ENCODE measurements at places on chromosomes 11 and 22. TPM values are rescaled to one million over a fixed set of nuclear protein-coding genes. Genes with fewer than 3 reads are reported as not detected.

The MYO7A gene
- total RNA-seq = 3.5 TPM

The UPK3A gene
- total RNA-seq = not detected

The PHOX2A gene
- not detected for total RNA-seq

The TMEM126A gene
- 71.9 TPM for total RNA-seq

DNA sequence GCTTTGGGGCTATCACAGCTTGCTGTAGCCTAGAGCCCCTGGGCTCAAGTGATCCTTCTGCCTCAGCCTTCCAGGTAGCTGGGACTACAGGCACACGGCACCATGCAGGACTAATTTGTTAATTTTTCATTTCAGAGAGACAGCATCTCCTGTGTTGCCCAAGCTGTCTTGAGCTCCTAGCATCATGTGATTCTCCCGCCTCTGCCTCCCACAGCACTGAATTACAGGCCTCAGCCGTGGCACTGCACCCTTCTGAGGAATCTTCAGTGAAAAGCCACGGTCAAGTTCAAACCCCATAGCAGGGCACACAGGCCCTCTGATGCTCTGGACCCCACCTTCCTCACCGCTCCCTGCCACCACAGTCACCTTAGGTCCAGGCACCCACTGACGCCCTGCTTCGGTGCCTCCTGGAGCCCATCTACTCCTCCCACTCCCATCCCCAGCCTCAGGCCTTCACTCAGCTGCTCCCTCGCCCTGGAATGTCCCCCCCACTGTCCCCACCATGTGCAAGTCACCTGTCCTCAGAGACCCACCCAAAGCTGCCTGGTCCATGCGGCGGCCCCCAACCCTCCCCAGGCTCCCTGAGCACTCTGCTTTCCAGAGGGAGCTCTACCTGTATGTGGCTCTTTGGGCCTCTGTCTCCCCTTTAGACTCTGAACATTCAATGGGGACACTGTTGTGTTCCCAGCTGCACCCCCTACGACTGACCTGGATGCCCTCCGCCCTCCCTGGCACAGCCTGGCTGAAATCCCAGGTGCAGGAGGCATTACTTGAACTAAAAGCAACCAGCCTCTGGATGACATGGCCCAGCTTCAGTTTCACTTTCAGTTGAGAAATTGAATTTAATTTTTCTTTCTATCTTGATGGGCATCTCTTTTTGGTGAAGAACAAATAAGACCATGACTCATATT lies 1.6 kb downstream of the APOL2 start:
- DNase-seq = no peak
- H3K4me3 ChIP-seq = no peak overlapping the region
- no peaks in the 10 kb centered on the region for H3K27me3 ChIP-seq
- no peaks in the 10 kb centered on the region for H3K36me3 ChIP-seq
- no peaks in the 10 kb centered on the region for H3K4me1 ChIP-seq

GRCh38 chr22:43521716-43522115 lies 109.9 kb downstream of the MPPED1 start:
- no peak overlapping the region for H3K4me3 ChIP-seq
- no peak for DNase-seq
- no peak overlapping the region for H3K27ac ChIP-seq
- H3K36me3 ChIP-seq = no peaks in the 10 kb centered on the region
- H3K4me1 ChIP-seq = no peaks in the 10 kb centered on the region
- H3K27me3 ChIP-seq = peaks cover 5% of the 10 kb centered on the region

- no peak overlapping the region for H3K4me3 ChIP-seq
- no peak for DNase-seq
- H3K27me3 ChIP-seq = peaks cover 6% of the 10 kb centered on the region
- no peaks in the 10 kb centered on the region for H3K4me1 ChIP-seq
- H3K36me3 ChIP-seq = no peaks in the 10 kb centered on the region
- no peak overlapping the region for H3K27ac ChIP-seq
Observed at GRCh38 chr11:41383768-41384167, 75.7 kb downstream of the LRRC4C start.

DNA sequence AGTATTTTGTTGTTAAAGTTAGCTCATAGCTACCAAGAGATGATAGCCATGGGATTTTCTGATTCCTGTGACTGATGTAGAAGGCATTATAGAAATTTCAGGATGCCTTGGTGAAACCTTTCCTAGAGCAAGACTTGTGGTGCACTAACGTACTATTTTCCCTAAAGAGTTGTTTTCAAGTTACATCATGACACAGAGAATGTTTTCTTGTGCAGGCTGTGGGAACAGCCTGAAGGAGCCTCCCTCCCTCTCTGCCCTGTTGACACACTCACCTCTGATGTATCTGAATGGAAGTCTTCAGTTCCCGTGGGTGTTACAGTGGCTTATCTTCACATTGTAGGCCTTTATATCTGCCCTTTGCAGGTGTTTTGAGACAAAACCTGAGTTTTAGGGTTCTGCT lies 121.6 kb downstream of the LDLRAD3 start:
- no peaks in the 10 kb centered on the region for H3K27me3 ChIP-seq
- no peak overlapping the region for H3K27ac ChIP-seq
- no peak for DNase-seq
- H3K36me3 ChIP-seq = peaks cover 12% of the 10 kb centered on the region
- H3K4me1 ChIP-seq = no peaks in the 10 kb centered on the region
- no peak overlapping the region for H3K4me3 ChIP-seq

DNA sequence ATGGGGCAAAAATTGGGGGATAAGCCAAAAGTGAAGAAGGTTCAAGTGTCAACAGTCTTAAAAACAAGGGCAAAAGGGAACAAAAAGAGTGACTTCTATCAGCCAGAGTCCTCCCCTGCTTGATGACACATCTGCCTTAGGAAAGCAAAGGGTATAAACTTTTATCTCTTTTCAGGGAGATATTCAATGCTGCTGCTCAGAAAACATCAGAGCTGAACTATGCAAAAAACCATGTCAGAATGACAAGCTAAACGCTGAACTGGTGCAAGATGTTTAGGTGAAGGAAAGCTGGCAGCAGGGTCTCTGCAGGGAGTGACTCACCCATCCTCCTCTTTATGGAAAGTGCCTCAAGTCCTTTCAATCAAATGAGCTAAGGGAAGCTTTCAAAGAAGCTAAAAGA lies 24.7 kb downstream of the ALG9 start:
- H3K36me3 ChIP-seq = no peaks in the 10 kb centered on the region
- no peaks in the 10 kb centered on the region for H3K27me3 ChIP-seq
- no peak overlapping the region for H3K4me3 ChIP-seq
- H3K27ac ChIP-seq = no peak overlapping the region
- DNase-seq = no peak
- no peaks in the 10 kb centered on the region for H3K4me1 ChIP-seq

- H3K4me1 ChIP-seq = no peaks in the 10 kb centered on the region
- no peaks in the 10 kb centered on the region for H3K36me3 ChIP-seq
- no peak overlapping the region for H3K27ac ChIP-seq
- peaks cover 21% of the 10 kb centered on the region for H3K27me3 ChIP-seq
Observed at GRCh38 chr22:48391820-48392219, 1435.9 kb downstream of the BRD1 start.

- H3K4me1 ChIP-seq = no peaks in the 10 kb centered on the region
- no peak overlapping the region for H3K27ac ChIP-seq
- no peak for DNase-seq
- no peaks in the 10 kb centered on the region for H3K27me3 ChIP-seq
Observed at GRCh38 chr22:38513063-38513462, 7.0 kb upstream of the DDX17 start.

DNA sequence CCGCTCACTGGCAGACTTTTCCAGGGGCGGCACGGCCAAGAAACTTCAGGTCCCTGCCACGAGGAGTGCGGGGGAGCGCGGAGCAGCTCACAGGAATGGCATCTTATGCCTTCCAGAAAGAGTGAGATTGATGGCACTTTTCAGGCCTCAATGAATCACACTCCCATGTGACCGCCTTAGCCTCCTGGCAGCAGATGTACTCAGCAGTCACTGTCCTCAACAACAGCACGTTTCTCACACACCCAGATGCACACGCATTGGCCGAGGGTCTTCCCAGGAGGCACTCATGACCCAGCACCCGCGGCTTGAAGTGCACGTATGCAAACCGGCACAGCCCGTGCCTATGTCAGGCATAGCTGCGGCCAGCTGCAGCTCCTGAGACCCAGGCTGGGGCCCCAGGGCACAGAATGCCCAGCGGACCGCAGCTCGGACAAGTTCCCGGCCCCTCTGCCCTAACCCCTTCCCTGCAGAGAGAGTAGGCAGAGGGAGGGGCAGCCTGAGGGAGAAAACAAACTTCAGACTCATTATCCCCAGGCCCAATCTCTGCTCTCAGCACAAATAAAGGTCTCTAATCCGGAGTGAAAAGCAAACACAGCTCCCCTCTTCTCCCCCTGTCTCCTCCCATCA lies 48.3 kb downstream of the RPUSD4 start:
- no peak overlapping the region for H3K27ac ChIP-seq
- no peaks in the 10 kb centered on the region for H3K36me3 ChIP-seq
- DNase-seq = no peak
- no peaks in the 10 kb centered on the region for H3K27me3 ChIP-seq
- peaks cover 14% of the 10 kb centered on the region for H3K4me1 ChIP-seq

GRCh38 chr22:38080850-38081635 lies 2.9 kb downstream of the SLC16A8 start:
- 0 out of 2 replicates have a peak, but pooled peaks cover 3% of the 10 kb centered on the region for H3K27me3 ChIP-seq
- peaks cover 14% of the 10 kb centered on the region for H3K4me1 ChIP-seq
- no peak overlapping the region for H3K27ac ChIP-seq
- peak overlapping the region; percentile 20 for H3K4me3 ChIP-seq
- H3K36me3 ChIP-seq = no peaks in the 10 kb centered on the region

DNA sequence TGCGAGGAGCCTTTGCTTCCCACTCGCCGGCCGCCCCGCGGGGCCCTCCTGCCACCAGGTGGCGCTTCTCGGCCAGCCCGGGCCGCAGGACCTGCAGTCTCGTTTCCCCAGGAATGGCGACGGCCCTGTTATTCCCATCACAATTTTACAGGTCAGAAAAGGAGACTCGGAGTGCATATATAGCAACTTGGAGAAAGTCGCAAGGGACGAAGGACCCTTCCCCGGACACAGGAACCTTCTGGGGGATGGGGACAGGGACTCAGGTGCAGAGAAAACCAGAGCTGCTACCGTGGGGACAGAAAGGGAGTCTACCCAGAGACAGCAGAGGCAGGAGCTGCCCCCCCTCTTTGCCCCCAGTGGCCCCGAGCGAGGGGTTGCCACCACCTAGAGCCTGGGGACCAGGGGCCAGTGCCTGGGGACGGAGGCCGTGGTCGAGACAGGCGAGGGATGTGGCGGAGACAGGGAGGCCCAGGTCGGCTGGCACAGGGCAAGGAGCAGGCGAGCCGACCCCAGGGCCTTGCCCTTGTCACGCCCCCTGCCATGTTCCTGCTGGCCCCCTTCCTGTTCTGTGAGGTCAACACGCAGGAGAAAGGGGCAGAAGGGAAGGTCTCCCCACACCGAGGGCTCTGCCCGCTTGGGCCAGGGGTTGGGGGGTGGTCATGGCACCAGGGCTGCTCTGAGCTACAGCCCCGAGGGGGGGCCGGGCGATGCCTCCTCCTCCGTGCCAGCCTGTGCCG lies 3.5 kb upstream of the KRTAP5-6 start:
- peak; percentile 87 for DNase-seq
- peaks cover 10% of the 10 kb centered on the region for H3K4me1 ChIP-seq
- peaks cover 3% of the 10 kb centered on the region for H3K27me3 ChIP-seq

Data from SJCRH30 (cell line).